ENCODE measurements at places on chromosomes 2 and 18.

DNA sequence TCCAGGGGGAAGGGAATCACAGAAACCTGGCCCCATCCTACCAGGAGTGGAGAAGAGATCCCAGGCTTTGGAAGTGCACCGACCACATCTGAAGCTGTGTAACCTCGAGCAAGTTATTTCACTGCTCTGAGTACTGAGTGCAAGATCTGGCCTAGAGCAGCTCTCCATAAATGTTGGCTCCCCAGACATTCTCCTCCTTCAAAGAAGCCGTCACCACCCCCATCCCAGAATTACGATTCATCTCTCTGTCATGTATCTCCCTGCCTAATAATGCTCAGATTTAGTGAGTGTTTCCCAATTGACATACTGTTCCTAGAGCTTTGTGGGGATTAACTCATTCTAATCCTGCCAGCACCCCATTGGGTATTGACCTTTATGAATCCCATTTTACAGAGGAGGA is 51.7 kb downstream of the TNS1 start:
- DNase-seq = peak; percentile 22

DNA sequence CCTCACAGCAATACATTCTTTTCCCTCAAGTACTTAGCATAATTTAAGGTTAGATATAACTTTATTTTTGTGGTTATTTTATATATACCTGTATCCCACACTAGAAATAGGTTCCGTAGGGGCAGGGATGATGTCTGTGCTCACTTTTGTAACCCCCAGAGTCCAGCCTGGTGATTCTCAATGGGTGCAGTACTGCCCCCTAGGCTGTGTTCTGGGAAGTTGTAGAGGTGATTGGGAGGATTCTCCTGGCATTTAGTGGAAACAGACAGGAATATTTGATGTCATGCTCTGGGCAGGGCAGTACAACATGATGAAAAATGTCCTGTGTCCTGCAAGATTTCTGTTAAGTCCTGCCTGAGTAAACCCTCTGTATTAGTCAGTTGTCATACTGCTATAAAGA is 333.3 kb downstream of the PLCL1 start:
- DNase-seq = no peak

- peak; percentile 94 for DNase-seq
Measured at GRCh38 chr18:62781893-62782292, 66.6 kb downstream of the PHLPP1 start.

GRCh38 chr2:160977854-160978253 is 182.4 kb upstream of the TANK start:
- no peak for DNase-seq

DNA sequence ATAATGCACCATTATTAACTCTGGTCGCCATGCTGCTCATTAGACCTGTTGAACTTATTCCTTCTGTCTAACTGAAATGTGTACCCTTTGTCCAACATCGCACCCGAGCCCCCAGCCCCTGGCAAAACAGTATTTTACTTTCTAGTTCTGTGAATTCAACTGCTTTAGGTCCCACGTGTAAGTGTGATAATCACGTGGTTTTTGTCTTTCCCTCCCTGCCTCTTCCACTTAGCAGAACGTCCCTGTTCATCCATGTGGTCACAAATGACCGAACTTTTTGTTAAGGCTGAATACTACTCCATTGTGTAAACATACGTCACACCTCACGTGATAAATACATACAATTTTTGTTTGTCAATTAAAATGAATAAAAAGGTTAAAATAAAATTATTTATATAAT is 826.9 kb downstream of the DCDC2C start:
- no peak for DNase-seq

GRCh38 chr2:215949991-215950404 is 63.4 kb downstream of the MREG start:
- DNase-seq = peak; percentile 78

DNA sequence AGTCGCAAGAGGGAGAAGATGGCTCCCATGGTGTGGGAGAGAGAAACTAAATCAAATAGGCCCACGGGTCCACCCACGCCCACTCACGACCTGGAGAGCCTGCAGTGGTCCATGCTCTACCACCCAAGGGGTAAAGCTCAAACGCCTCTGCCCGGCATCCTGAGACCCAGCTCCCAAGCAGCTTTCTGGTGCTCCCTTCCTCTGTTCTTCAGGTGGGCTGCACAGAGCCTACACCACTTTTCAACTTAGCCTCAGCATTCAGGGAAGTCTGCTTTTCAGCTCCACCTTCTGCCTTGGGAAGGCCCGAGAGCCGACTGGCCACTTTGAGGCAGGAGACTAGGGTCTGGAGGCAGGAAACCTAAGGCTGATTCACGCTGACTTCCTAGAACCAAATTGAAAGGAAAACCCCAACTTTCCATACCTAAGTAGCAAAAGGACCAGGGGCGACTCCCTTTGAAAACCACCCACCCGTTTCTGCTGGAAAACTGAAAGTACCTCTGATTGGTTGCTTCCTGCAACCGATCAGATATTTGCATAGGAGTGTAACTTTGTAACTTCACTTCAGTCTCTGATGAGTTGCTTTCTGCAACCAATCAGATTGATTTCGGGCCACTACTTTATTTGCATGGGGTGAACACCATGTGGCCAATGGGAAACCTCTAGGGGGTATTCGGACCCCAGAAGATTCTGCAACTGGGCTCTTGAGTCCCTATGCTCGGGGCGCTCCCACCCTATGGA is 26.8 kb upstream of the SPATA3 start:
- peak; percentile 9 for DNase-seq

GRCh38 chr18:79779700-79780190 is 18.0 kb upstream of the KCNG2 start:
- no peak for DNase-seq

DNA sequence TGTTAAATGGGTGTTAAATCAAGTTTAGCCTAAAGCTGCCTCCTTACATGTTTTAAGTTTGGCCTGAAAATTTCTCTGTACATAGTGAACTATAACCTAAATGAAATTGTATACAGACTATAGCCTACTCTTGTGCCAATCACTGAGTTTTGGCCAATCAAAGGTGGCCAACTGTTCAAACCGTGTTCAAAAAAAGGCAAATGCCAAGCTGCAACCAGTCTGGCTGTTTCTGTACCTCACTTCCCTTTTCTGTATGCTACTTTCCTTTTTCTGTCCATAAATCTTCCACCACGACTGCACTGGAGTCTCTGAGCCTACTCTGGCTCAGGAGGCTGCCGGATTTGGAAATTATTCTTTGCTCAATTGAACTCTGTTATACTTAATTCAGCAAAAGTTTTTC is 121.0 kb downstream of the SPOPL start:
- no peak for DNase-seq

DNA sequence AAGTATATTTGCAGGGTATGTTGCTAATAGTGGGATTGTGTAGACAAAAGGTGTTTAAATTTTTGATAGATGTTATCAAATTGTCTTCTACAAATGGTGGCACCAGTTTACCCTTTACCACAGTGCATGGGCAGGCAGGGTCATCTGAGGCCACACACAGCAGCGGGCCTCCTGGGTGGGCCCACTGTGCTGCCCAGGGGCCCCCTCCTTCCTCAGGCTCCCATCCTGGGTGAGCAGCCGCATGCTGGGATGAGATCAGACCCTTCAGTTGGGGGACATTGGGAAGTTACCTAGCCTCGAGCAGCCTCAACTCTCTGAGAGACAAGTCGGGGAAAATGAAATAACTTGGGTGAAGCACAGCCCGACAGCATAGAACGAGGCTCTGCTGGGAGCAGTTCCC is 9.7 kb downstream of the MYO7B start:
- DNase-seq = no peak

- DNase-seq = peak; percentile 33
Measured at GRCh38 chr2:181374781-181375675, 82.2 kb upstream of the ITGA4 start.

GRCh38 chr2:49226360-49226759 is 72.0 kb upstream of the FSHR start:
- no peak for DNase-seq

- DNase-seq = no peak
Measured at GRCh38 chr2:202479090-202479489, 103.0 kb downstream of the BMPR2 start.

DNA sequence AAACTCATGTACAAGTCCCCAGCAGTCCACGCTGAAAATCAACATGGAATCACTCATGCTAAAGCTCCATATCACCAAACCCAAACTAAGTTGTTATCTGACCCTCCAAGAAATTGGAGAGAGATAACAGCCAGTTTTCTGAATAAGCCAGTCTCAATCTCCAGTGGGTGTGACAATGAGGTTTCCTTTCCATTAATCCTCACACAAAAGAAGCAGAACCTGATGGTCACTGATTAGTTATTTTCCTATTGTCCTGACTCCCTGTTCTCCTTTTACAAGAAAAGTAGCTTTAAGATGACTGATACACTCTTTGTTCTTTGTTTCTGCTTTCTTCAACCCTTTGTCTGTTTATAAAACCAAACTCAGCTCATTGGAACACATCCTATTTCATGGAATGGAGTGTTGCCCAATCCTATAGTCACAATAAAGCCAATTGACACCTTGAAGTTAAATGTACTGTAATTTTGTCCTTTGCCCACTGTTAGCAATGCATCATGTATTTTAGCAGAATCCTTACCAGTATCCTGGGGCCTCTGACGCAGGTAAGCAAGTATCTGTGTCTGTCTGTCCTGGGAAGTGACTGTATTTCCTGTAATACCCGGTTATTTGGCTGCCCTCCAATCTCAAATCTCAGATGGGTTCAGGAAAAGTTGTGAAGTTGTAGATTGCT is 30.6 kb upstream of the SH3RF3 start:
- peak; percentile 76 for DNase-seq

Measured in ELR (cell line).